ENCODE measurements at places on chromosomes 3 and 15. TPM values are rescaled to one million over a fixed set of nuclear protein-coding genes. Genes with fewer than 3 reads are reported as not detected.

Gene ATP8B4
- total RNA-seq = not detected

Gene SLC22A13
- total RNA-seq = 1.9 TPM

GRCh38 chr15:63997715-63998442, 48.4 kb downstream of the DAPK2 start:
- H3K27ac ChIP-seq = no peak overlapping the region
- DNase-seq = no peak
- peaks cover 18% of the 10 kb centered on the region for H3K4me1 ChIP-seq
- no peak overlapping the region for H3K4me3 ChIP-seq
- H3K27me3 ChIP-seq = no peaks in the 10 kb centered on the region

Gene VIPR1
- total RNA-seq = 0.54 TPM

Gene GNAT1
- total RNA-seq = not detected

- no peaks in the 10 kb centered on the region for H3K27me3 ChIP-seq
- H3K4me3 ChIP-seq = no peak overlapping the region
- H3K4me1 ChIP-seq = peaks cover 11% of the 10 kb centered on the region
- H3K27ac ChIP-seq = no peak overlapping the region
- no peak for DNase-seq
Measured at GRCh38 chr15:29825227-29825626, 3.0 kb upstream of the TJP1 start.

GRCh38 chr3:21328711-21329390, 422.2 kb downstream of the ZNF385D start:
- H3K36me3 ChIP-seq = no peaks in the 10 kb centered on the region
- no peaks in the 10 kb centered on the region for H3K27me3 ChIP-seq
- peaks cover 23% of the 10 kb centered on the region for H3K4me1 ChIP-seq
- no peak overlapping the region for H3K27ac ChIP-seq
- DNase-seq = no peak

GRCh38 chr3:69856965-69857705, 117.9 kb downstream of the MITF start:
- no peak overlapping the region for H3K27ac ChIP-seq
- H3K27me3 ChIP-seq = no peaks in the 10 kb centered on the region
- no peak overlapping the region for H3K4me3 ChIP-seq
- H3K36me3 ChIP-seq = no peaks in the 10 kb centered on the region
- DNase-seq = no peak

Gene RPUSD3
- total RNA-seq = 40.7 TPM

DNA sequence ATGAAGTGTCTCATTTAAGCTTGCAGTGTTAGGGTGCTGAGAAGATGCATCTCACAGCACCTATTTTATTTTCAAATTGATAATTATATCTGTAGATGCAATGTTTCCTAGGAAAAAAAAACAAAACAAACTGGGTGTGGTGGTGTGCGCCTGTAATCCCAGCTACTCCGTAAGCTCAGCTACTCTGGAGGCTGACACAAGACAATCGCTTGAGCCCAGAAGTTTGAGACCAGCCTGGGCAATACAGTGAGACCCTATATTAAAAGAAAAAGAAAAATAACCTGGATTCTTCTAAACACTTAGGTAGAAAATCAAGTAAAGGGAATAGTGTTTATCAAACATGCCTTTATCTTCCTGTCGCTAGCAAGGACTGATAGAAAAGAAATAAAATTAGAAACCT, 1.9 kb downstream of the MINDY2 start:
- no peaks in the 10 kb centered on the region for H3K36me3 ChIP-seq
- no peaks in the 10 kb centered on the region for H3K27me3 ChIP-seq
- no peak for DNase-seq
- peak overlapping the region; percentile 97 for H3K27ac ChIP-seq
- no peak overlapping the region for H3K4me3 ChIP-seq

Measured in MCF 10A (cell line).